ENCODE measurements at places on chromosomes 7 and 10. TPM values are rescaled to one million over a fixed set of nuclear protein-coding genes. Genes with fewer than 3 reads are reported as not detected.

DNA sequence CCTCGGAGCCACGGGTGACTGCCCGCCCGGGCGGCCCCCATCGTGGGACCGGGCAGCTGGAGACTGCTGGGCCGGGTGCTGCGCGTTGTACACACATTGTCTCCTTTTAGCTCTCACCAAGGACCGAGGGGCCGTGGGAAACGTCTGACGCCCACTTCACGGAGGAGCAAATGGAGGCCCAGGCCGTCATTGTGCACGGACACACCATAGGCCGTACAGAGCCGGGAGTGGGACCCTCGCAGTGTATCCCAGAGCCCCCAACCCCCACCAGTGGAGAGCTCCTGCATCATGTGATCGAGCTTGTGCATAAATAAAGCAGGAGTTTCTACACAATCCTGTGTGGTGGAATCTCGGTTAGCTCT, 722 bp downstream of the DENND10 start:
- peak; percentile 51 for DNase-seq
- H3K27ac ChIP-seq, result peak overlapping the region; percentile 59
- peaks cover 34% of the 10 kb centered on the region for H3K4me1 ChIP-seq
- H3K36me3 ChIP-seq, result peaks cover 11% of the 10 kb centered on the region

- no peak overlapping the region for H3K27ac ChIP-seq
- no peak overlapping the region for H3K4me3 ChIP-seq
- no peaks in the 10 kb centered on the region for H3K36me3 ChIP-seq
- H3K4me1 ChIP-seq, result no peaks in the 10 kb centered on the region
Observed at GRCh38 chr10:59240582-59241183, 64.2 kb downstream of the PHYHIPL start.

GRCh38 chr7:81684514-81685269, 85.2 kb downstream of the HGF start:
- H3K27ac ChIP-seq, result no peak overlapping the region
- no peak overlapping the region for H3K4me3 ChIP-seq
- no peaks in the 10 kb centered on the region for H3K36me3 ChIP-seq

GRCh38 chr7:2108071-2108455, 124.7 kb downstream of the MAD1L1 start:
- H3K36me3 ChIP-seq, result no peaks in the 10 kb centered on the region
- no peak overlapping the region for H3K27ac ChIP-seq
- no peak overlapping the region for H3K4me3 ChIP-seq

- no peak overlapping the region for H3K4me3 ChIP-seq
- peaks cover 31% of the 10 kb centered on the region for H3K4me1 ChIP-seq
- no peaks in the 10 kb centered on the region for H3K27me3 ChIP-seq
- H3K36me3 ChIP-seq, result peaks cover 58% of the 10 kb centered on the region
- DNase-seq, result no peak
Observed at GRCh38 chr7:141584935-141585334, 33.7 kb downstream of the AGK start.

- peak overlapping the region; percentile 11 for H3K4me3 ChIP-seq
- no peak for DNase-seq
- H3K27ac ChIP-seq, result no peak overlapping the region
- no peaks in the 10 kb centered on the region for H3K36me3 ChIP-seq
- peaks cover 46% of the 10 kb centered on the region for H3K27me3 ChIP-seq
Observed at GRCh38 chr10:102411341-102412255, 7.0 kb downstream of the PSD start.

- H3K4me1 ChIP-seq, result no peaks in the 10 kb centered on the region
- no peak overlapping the region for H3K4me3 ChIP-seq
- H3K27ac ChIP-seq, result no peak overlapping the region
Observed at GRCh38 chr7:87648316-87648715, 20.1 kb downstream of the RUNDC3B start.

DNA sequence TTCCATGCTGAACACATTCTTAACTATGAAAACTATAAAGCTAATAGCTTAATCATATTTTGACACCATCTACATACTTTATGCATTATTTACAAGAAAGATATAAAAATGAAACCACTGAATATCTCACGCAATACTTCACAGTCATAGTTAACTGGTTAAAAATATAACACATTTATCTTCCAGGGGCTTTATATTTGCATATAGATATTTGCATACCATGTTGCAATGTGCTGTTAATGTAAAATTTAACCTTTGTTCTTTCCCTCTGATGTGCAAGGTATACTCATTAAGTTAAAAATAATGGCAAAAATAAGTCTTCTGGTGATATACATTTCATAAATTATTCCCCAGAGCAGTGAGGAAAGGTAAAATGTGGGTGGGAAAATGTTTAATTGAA, 76.9 kb upstream of the MGMT start:
- no peaks in the 10 kb centered on the region for H3K4me1 ChIP-seq
- no peaks in the 10 kb centered on the region for H3K27me3 ChIP-seq
- no peak for DNase-seq

DNA sequence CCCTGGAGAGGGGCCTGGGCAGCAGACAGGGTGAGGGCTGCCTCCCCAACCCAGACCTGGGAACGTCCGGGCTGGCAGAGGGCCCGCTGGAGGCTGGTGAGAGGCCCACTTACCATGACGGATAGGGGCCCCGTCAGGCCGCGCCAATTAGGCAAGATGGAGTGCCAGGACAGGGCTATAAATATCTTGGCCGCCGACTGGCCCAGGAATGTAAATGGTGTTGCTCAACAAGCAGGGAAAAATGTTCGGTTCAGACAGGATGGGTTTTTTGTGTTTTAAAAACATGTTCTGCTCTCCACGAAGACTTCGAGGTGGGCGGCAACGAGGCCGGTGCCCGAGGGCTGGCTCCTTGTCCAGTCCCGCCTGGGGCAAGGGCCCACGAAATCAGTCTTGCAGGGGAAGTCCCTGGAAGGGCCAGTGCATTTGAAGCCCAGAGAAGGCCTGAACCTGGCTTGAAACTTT, 35.8 kb upstream of the ELN start:
- H3K36me3 ChIP-seq, result peaks cover 3% of the 10 kb centered on the region
- no peaks in the 10 kb centered on the region for H3K4me1 ChIP-seq
- no peak overlapping the region for H3K4me3 ChIP-seq
- no peak for DNase-seq

DNA sequence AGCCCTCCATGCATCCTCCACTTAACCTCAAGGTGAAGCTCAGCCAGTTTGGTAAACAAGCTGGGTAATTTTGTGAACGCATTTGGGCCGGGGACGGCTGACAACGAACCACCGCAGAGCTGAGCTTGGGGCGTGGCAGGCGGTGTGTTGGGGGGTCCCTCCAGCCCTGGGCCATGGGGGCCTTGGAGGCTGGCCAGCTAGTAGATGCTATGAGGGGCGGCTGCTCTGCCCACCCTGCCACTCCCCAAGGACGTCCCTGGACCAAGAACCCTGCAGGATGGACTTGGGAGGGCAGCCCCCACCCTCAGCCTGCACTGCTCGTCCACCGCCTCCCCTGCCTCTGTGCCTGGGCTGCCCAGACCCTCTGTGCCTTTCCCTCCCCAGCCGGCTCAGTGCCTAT, 12.0 kb upstream of the SCART1 start:
- no peak for DNase-seq
- peaks cover 6% of the 10 kb centered on the region for H3K36me3 ChIP-seq
- H3K4me3 ChIP-seq, result no peak overlapping the region

DNA sequence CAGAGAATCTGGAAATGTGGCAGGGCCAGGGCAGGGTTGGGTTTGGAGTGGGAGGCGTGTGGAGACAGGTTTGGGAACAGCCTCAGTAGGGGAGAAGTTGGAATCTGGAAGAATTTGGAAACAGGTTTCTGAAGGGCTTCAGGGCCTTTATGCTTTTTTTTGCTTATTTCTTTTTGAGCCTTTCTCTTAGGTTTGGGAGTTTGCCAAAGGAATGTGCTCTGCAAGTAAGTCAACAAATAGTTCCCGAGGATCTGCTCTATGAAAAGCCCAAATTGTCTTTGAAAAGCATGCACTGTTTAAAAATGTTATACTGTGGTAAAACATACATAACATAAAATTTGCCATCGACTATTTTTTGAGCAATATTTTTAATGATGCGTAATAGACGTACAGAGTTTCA, 86.7 kb upstream of the ADRB1 start:
- no peak for DNase-seq
- peaks cover 45% of the 10 kb centered on the region for H3K4me1 ChIP-seq
- no peaks in the 10 kb centered on the region for H3K27me3 ChIP-seq

GRCh38 chr7:45677311-45677900, 103.2 kb downstream of the ADCY1 start:
- peaks cover 19% of the 10 kb centered on the region for H3K27me3 ChIP-seq
- no peak overlapping the region for H3K4me3 ChIP-seq
- no peak for DNase-seq
- no peaks in the 10 kb centered on the region for H3K36me3 ChIP-seq
- H3K4me1 ChIP-seq, result no peaks in the 10 kb centered on the region

- H3K4me1 ChIP-seq, result no peaks in the 10 kb centered on the region
- no peak for DNase-seq
- no peak overlapping the region for H3K27ac ChIP-seq
- no peak overlapping the region for H3K4me3 ChIP-seq
Observed at GRCh38 chr7:1151156-1151555, 8.8 kb downstream of the ZFAND2A start.

DNA sequence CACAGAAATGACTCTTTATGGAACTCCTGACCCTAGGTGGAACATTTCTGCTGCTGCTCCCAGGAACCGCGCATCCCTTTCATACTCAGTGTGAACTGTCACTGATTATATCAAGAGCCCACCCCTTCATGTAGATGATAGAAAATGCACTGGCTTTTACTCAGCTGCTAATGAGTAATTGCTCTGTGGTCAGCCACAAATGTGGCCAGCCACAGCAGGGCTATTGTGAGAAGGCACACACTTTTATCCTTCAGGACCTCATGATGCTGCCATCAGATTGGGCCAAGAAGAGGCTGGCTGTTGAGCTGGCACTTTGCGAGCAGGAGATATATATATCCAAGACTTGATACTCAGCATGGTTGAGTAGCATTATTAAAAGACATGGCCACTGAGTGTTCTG, 124.7 kb downstream of the CFAP58 start:
- H3K4me3 ChIP-seq, result no peak overlapping the region
- no peak overlapping the region for H3K27ac ChIP-seq
- H3K4me1 ChIP-seq, result no peaks in the 10 kb centered on the region

GRCh38 chr10:118369641-118370205, 27.6 kb upstream of the FAM204A start:
- peaks cover 41% of the 10 kb centered on the region for H3K27me3 ChIP-seq
- H3K36me3 ChIP-seq, result no peaks in the 10 kb centered on the region
- no peak overlapping the region for H3K4me3 ChIP-seq
- no peaks in the 10 kb centered on the region for H3K4me1 ChIP-seq
- DNase-seq, result no peak

- no peaks in the 10 kb centered on the region for H3K36me3 ChIP-seq
- no peaks in the 10 kb centered on the region for H3K27me3 ChIP-seq
- no peak overlapping the region for H3K4me3 ChIP-seq
- no peak overlapping the region for H3K27ac ChIP-seq
Observed at GRCh38 chr10:17963431-17963830, 11.7 kb downstream of the SLC39A12 start.

- H3K4me1 ChIP-seq, result no peaks in the 10 kb centered on the region
- H3K27ac ChIP-seq, result no peak overlapping the region
- no peaks in the 10 kb centered on the region for H3K27me3 ChIP-seq
- H3K4me3 ChIP-seq, result no peak overlapping the region
- peaks cover 2% of the 10 kb centered on the region for H3K36me3 ChIP-seq
- DNase-seq, result no peak
Observed at GRCh38 chr7:68279827-68280400, 1283.3 kb downstream of the TYW1 start.

DNA sequence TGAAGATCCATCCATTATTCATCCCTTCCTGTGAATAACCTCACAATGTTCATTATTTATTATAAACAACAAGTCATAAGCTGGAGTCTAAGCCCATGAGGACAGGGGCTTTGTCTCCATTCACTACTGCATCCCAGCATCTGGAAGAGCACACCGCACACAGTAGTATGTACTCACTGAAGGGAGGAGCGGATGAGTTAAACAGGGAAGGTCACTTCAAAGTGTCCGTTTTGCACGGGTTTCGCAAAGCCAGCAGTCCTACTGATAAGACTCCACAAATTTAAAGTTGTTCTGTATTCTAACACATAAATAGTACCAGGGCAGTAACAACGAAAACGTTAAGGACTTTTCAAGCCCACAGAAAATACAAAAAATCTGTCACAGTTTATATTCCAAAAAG, 167.9 kb downstream of the PARD3 start:
- no peak overlapping the region for H3K27ac ChIP-seq
- DNase-seq, result no peak
- no peak overlapping the region for H3K4me3 ChIP-seq
- H3K36me3 ChIP-seq, result no peaks in the 10 kb centered on the region

DNA sequence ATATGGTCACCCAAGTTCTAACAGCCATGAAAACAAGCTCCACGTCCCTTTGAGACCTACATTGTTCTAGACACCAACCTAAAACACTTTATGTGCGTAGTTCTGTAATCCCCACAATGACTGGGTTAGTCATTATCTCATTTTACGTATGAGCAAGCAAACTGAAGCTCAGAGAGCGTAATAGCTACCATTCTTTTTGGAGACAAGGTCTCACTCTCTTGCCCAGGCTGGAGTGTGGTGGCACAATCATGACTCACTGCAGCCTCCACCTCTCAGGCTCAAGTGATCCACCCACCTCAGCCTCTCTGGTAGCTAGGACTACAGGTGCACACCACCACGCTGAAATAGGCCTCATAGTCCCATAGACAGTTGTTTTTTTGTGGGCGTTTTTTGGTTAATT, 10.5 kb downstream of the DAGLB start:
- no peaks in the 10 kb centered on the region for H3K27me3 ChIP-seq
- no peak overlapping the region for H3K27ac ChIP-seq
- H3K4me3 ChIP-seq, result no peak overlapping the region
- peaks cover 44% of the 10 kb centered on the region for H3K4me1 ChIP-seq
- DNase-seq, result no peak

GRCh38 chr7:139827042-139827441, 2.0 kb upstream of the TBXAS1 start:
- H3K27ac ChIP-seq, result no peak overlapping the region
- no peak overlapping the region for H3K4me3 ChIP-seq
- no peak for DNase-seq
- peaks cover 4% of the 10 kb centered on the region for H3K36me3 ChIP-seq
- peaks cover 21% of the 10 kb centered on the region for H3K4me1 ChIP-seq

- no peaks in the 10 kb centered on the region for H3K36me3 ChIP-seq
- H3K4me3 ChIP-seq, result no peak overlapping the region
- no peak overlapping the region for H3K27ac ChIP-seq
- no peaks in the 10 kb centered on the region for H3K4me1 ChIP-seq
- no peak for DNase-seq
Observed at GRCh38 chr10:11363497-11363896, 248.0 kb downstream of the USP6NL start.

DNA sequence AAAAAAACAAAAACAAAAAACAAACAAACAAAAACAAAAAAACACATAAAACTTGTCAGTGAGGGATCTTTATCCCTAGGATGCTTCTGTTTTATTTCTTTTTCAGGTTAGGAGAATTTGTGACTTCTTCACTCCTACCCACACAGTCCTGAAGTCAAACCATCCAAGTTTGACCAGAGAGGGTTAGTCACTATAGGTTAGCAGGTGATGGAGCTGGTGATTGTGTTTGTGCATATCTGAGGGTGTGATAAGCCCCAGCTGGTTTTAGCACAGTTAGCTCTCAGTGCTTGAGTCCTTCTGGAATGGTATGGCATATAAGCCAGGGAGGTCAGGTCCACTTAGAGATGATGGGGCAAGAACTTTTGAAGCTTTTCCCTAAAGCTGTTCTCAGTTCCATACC, 11.8 kb upstream of the IKZF1 start:
- DNase-seq, result no peak
- H3K27ac ChIP-seq, result no peak overlapping the region
- H3K4me3 ChIP-seq, result no peak overlapping the region
- peaks cover 8% of the 10 kb centered on the region for H3K4me1 ChIP-seq
- peaks cover 9% of the 10 kb centered on the region for H3K27me3 ChIP-seq
- peaks cover 6% of the 10 kb centered on the region for H3K36me3 ChIP-seq

The CCT6A gene
- 181 TPM for total RNA-seq

The RBM20 gene
- total RNA-seq, result 0.07 TPM

The NAT16 gene
- total RNA-seq, result not detected

The FRAT1 gene
- total RNA-seq, result 5.5 TPM

The SRI gene
- 187 TPM for total RNA-seq

The GALNT11 gene
- 20.8 TPM for total RNA-seq

The NEUROD6 gene
- not detected for total RNA-seq

The ATOH7 gene
- total RNA-seq, result not detected

The BEND7 gene
- total RNA-seq, result not detected

Measured in activated CD8-positive, alpha-beta memory T cell treated with anti-CD3 and anti-CD28 coated beads, Interleukin-2, amount 10 ng/mL, durations not matched to agents 7 days and 5 days (primary cell).